ENCODE measurements at places on chromosomes 7 and 10. TPM values are rescaled to one million over a fixed set of nuclear protein-coding genes. Genes with fewer than 3 reads are reported as not detected.

GRCh38 chr7:28988810-28989209, 30.7 kb upstream of the TRIL start:
- no peak for DNase-seq

DNA sequence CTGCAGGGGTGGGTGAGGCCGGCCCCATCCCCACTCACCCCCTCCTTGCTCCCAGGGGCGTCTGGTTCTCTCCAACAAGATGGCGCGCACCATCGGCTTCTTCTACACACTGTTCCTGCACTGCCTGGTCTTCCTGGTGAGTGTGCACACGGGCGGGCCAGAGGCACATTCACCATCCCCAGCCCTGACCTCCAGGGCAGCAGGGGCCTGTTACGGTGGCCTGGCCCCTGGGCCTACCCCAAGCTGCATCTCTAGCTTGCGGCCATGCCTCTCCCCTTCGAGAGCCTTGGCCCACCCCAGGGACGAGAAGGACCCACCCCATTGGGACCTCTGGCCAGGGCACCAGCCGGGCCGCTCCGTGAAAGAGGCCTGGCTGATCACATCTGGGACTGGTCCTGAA, 4.9 kb upstream of the SH2B2 start:
- DNase-seq, result no peak

DNA sequence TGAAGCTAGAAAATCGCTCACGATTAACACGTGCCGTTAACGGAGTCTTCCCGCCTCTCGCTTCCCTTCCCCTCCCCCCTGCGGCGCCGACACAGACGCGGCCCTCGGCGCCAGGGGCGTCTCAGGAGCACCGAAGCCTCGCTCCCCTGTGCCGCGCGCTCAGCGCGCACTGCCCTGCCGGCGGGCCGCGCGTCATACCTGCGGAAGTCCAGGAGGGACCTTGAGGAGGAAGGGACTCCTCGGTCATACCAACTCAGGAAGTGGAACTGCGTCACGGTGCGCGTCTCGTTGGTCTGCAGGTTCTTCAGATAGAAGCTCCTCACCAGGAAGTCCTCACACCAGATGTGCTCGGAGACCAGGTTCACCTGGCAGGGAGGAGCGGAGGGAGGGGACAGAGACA, 239.6 kb downstream of the DNAJB6 start:
- DNase-seq, result peak; percentile 41

DNA sequence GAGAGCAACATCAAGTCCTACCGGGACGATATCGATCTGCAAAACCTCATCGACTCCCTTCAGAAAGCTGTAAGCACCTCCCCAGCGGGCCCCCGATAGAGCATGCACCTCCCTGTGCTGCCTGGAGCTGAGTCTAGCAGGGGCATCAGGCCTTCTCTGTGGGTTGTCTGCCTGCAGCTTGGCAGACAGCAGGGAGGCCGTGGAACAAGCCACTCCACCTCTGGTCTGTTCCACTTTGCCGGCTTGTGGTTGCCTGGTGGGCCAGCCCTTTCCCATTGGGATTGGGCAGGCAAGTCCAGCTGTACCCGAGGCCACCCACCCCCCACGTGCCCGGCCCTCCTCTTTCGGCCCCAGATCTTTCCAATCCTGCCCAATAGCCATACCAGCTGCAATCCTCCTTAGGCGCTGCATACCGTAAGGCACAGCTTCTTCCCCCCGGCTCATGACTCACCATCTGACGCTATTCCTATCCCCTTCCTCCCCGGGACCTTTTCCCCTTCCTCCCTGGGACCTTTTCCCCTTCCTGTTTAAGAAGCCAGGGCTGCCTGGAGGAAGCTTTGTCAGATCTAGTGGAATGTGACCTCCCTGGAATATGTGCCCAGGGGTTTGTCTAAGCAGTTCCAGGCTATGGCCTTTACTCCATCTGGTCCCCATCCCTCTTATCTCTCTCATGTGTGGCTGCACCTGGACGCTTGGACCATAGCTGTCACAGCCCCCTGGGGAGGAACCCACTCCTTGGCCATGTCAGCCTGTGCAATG, 28.1 kb upstream of the SH2D4B start:
- DNase-seq, result no peak

GRCh38 chr7:106312099-106312871, 27.5 kb upstream of the NAMPT start:
- DNase-seq, result no peak

TMEM273 gene
- 12.0 TPM for total RNA-seq

- DNase-seq, result no peak
These were observed 117.2 kb upstream of the ADCY1 start for GRCh38 chr7:45456747-45457524.

GRCh38 chr7:123748734-123749536, at the start of gene WASL:
Gene WASL (minus strand): TSS chr7:123749003. CDS start chr7:123748734, 269 bp downstream.
- peak; percentile 95 for DNase-seq

DNA sequence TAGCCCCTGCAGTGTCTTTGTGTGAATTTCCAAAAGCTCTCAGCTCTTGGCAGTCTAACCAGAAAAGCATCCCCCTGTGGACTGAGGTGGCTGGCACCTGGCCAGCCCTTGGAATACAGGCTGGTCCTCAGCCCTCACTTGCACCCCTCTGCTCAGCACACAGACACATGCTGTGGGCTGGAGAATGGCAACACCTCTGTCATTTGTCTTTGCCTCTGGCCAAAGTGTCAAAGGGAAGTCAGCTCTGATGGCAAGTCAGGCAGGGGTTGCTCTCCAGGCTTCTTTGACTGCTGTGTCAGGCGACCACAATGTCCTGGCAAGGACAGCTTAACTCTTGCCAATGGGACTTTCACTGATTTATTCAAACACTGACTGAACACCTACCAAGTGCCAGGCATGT, 724.8 kb downstream of the INHBA start:
- DNase-seq, result no peak

GRCh38 chr7:2707481-2707880, 19.5 kb downstream of the AMZ1 start:
- no peak for DNase-seq

SFRP5 gene
- total RNA-seq, result 12.8 TPM

DNA sequence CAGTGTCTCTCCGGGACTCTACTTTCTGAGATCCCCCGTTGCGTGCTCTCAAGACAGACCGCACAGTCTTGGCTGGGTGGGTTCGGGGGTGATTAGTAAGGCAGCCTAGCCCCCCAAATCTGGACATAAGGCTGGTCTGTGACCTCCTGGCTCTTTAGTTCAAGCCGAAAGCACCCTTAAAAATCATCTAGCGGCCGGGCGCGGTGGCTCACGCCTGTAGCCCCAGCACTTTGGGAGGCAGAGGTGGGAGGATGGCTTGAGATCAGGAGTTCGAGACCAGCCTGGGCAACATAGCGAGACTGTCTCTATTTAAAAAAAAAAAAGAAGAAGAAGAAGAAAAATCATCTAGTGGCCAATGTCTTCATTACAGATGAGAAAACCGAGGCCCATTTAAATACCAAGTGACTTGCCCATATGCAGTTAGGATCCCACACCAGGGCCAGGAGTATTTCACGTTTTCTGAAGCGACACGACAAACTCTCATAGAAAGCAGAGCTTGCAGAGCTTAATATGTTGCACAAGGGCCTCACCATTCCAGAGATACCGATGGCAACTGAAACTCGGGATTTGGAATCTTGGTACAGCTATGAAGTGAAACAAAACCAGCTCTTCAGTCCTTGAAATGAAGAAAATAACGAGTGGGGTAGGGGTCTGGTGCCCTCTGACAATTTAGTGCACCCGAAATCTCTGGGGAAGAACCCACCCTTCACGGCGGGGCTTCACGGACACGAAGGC, 703 bp upstream of the HILPDA start:
- no peak for DNase-seq

GRCh38 chr10:71074176-71074755, 138.1 kb upstream of the UNC5B start:
- no peak for DNase-seq

TMEM26 gene
- total RNA-seq, result 5.8 TPM

PNLIPRP2 gene
- total RNA-seq, result 1.0 TPM

GRCh38 chr10:124614003-124614659, 130.0 kb downstream of the FAM53B start:
- no peak for DNase-seq

GRCh38 chr7:35550831-35551230, 144.1 kb downstream of the HERPUD2 start:
- no peak for DNase-seq

- no peak for DNase-seq
These were observed 40.9 kb downstream of the SMURF1 start for GRCh38 chr7:99102809-99103690.

ZPBP gene
- total RNA-seq, result 0.85 TPM

- no peak for DNase-seq
These were observed 204.7 kb downstream of the SEMA3D start for GRCh38 chr7:84982199-84982598.

DNA sequence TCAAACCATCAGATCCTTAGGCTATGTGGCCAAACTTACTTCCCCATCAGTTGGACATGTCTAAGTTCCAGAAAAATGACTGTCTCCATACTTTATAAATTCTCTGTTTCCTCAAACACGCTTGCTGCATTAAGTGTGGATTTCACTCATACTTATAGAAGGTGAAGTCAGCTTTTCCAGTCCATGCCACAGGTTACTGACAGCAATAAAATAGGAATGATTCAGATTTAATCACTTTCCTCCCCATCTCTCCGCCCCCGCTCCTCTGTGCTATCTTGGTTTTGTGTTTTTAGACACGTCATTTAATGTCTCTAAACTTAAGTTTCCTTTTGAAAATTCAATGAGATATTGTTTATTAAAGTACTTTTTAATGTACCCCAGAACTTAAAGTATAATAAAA, 1098.0 kb upstream of the C7orf33 start:
- DNase-seq, result no peak

DNA sequence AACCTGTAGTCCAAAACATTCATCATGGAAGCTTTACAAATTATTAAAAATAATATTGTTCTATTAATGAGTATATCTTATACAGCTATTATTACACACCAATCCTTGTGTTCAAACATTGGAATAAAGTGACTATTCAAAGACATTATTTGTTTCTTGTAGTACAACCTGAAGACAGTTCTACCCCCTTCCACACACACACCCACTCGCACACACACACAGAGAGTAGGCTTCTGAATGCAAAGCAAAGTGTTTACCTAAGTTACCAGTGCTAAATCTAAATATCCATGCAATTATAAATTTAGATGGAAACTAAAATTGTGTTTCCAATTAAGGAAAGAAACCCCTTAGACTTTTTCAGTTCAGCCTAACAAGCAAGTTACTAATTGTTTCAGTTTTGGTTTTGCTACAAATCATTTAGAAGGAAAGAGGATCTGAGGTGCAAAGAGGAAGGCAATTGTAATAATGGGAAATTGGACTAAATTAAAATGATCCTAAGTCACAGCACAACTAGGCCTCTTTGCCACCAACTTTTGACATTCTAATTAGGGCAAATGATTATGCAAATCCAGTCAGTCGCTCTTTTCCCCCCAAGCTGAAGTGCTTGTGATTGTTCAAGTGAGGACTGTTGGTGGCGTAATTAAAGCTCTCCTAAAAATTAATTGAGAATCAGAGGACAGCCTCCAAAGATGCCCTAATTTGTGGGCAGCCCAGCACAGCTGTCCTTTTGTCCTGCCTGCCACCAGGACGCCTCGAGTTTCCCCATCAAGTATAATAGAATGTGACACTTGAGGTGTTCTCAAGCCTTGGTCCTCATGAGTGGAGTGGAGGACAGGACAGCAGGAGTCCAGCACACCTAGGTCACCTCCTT, 19.9 kb upstream of the ATOH7 start:
- DNase-seq, result no peak

GRCh38 chr7:158742065-158742821, 37.6 kb upstream of the NCAPG2 start:
- no peak for DNase-seq

- peak; percentile 85 for DNase-seq
These were observed 15.3 kb upstream of the THSD7A start for GRCh38 chr7:11847336-11847735.

GIMAP8 gene
- total RNA-seq, result 20.9 TPM

- no peak for DNase-seq
These were observed 381.8 kb upstream of the FZD8 start for GRCh38 chr10:36023939-36024338.

DNA sequence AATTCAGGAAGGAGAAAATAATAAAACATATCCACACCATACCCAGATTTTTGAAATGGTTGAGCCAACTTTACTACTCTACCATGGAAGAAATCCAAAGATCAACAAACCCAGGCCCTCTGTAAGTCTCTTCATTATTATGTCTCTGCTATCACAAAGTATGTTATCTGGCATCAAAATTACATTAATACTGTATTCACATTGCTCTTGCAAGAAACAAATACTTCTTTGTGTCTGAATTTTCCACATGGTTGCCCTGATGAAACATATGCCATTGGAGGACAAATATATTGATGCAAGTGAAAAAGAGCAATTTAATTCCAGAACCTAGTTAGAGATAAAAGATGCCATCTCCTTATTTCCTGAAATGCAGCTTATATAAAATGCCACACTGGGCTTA, 204.0 kb downstream of the FZD1 start:
- no peak for DNase-seq

GRCh38 chr10:59047957-59048618, 128.4 kb upstream of the PHYHIPL start:
- no peak for DNase-seq

GRCh38 chr10:33790521-33791271, 456.2 kb upstream of the NRP1 start:
- DNase-seq, result no peak

SDK1 gene
- 21.0 TPM for total RNA-seq

- DNase-seq, result peak; percentile 49
These were observed 400.1 kb downstream of the TNS3 start for GRCh38 chr7:47181746-47182361.

AKR1C3 gene
- total RNA-seq, result 8.9 TPM

DNA sequence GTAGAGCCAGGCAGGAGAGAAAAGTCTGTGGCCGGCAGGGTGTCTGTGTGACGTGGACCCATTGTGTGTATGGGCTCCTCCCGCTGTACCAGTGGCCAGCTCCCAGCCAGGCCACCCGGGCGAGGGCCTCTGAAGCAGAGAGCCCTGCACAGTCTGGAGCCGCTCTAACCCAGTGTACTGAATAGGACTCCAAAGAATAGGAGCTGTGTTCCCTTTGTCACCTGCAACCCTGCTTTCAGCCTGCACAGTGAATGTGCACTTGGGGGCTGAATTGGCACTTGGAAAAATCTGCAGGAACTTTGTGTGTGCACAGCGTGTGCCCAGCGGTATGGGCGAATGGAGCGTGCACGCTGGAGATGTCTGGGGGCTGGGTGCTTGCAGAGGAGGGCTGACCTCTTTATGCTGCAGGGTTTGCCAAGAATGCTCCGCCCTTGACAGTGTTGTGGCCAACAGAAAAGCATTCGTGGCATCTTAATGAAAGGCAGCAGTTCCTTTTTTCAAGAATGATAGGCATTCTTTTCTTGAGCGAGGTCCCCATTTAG, 216.2 kb downstream of the AUTS2 start:
- peak; percentile 51 for DNase-seq
